Heart right ventricle (tissue), 16 donors: ENCODE measurements at places on chromosomes 2 and 18. TPM values are rescaled to one million over a fixed set of nuclear protein-coding genes. Genes with fewer than 3 reads are reported as not detected.

EVA1A gene
- 0.97 TPM for total RNA-seq

DNA sequence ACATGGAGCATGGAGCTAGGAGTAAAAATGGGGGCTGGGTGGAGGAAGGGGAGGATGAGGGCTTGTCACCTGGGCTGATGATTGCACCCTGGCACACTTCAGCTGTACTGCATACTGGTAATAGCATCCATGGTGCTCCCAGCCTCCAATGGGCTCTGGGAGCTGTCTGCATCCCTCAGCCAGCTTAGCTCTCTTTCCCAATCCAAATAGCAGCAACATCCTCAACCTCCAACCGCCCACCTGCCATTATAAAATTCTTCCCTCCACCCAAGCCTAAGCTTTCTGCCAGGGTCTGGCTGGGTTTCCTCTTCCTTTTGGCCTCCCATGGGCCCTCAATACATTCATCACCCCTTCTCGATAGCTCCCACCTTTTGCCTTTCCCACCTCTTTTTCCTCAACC lies 110.1 kb downstream of the LYPD1 start:
- H3K27ac ChIP-seq: no peak overlapping the region
- H3K4me1 ChIP-seq: no peaks in the 10 kb centered on the region
- H3K27me3 ChIP-seq: no peaks in the 10 kb centered on the region
- H3K36me3 ChIP-seq: no peaks in the 10 kb centered on the region
- no peak for DNase-seq

CYBRD1 gene
- total RNA-seq: 46.2 TPM

- no peak overlapping the region for H3K27ac ChIP-seq
- H3K27me3 ChIP-seq: no peaks in the 10 kb centered on the region
- no peak overlapping the region for H3K4me3 ChIP-seq
- DNase-seq: no peak
- no peaks in the 10 kb centered on the region for H3K4me1 ChIP-seq
- H3K36me3 ChIP-seq: no peaks in the 10 kb centered on the region
Measured at GRCh38 chr18:46321955-46322354, 217.8 kb downstream of the HAUS1 start.

CRYGD gene
- not detected for total RNA-seq

TRIM43 gene
- not detected for total RNA-seq

DNA sequence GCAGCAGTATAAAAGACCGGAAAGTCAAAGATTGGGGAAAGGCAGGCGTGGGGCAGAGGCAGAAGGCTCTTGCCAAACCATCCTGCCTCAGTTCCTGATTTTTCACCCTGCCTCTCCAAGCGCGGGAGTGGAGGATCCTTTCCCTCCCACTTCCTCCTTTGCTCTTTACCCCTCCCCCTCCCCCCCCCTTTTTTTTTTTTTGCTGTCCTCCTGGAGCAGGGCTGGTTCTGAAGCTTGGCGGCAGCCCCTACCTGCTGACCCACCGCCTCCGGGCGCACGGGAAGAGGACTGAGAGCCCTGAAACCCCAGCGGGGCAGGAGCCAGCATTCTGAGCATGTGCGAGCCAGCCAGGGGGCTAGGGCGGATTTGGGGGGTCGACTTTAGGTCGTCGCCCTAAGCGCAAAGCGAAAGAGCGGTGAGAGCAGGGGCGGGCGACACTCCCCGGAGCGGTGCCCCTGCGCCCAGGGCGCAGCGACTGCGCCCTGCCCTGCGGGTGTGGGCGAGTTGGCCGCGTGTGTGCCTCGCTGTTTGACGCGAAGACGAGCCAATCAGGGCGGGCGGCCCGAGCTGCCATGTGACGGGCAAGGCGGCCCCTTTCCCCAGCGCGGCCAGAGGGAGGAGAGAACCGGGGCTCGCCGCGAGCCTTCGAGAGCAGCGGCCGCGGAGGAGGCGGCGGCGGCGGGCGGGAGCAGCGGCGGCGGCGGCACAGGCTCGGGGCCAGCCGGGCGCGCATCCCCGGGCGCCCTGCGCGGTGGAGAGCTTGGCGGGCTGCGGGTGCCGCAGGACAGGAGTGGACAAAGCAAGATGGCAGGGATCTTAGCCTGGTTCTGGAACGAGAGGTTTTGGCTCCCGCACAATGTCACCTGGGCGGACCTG lies at the start of gene CERS6:
Gene CERS6, plus strand, starts transcription at position 628 of the 876 bp plus-strand sequence. Its CDS starts 177 bp downstream, at position 805.
- H3K27me3 ChIP-seq: no peaks in the 10 kb centered on the region
- peaks cover 7% of the 10 kb centered on the region for H3K4me1 ChIP-seq
- peak within 1 kb of the TSS; percentile 81 for H3K27ac ChIP-seq
- H3K4me3 ChIP-seq: peak within 1 kb of the TSS; percentile 76
- H3K36me3 ChIP-seq: no peaks in the 10 kb centered on the region

DNA sequence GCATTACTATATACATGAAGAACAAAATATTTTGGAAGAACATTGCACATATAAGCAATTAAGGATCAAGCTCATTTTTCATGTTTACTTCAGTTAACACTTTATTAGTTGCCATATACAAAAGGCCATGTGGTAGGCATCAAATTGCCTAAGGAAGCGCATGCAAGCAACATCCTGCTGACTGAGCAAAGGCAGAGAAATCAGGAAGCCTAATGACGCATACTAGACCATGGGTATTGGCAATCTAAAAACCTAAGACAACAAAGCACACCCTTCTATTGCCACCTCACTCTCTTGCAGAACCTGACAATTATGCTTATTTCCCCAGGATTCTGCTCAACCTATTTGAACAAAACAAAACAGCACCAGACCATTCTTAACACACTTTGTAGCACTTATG lies 171.9 kb downstream of the STK39 start:
- H3K4me1 ChIP-seq: no peaks in the 10 kb centered on the region
- no peak for DNase-seq
- peaks cover 34% of the 10 kb centered on the region for H3K36me3 ChIP-seq
- no peak overlapping the region for H3K4me3 ChIP-seq

DNA sequence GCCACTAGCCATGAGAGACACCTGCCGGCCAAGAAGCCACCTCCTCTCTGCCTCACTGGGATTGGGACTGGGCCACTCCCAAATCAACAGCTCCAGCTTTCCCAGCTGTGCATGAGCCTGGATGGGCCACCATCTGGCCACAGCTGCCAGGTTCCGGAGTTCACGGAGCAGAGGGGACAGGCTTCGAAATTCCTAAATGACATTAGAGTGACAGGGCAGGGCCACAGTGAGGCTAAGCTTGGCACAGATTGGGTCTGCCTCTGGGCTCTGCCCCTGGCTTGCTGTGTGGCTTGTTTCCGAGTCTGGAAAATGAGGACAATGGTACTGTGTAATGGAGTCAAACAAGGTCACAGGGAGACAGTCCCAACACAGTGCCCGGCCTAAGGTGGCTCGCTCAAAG lies 6.5 kb downstream of the DIPK1C start:
- no peaks in the 10 kb centered on the region for H3K27me3 ChIP-seq
- H3K27ac ChIP-seq: no peak overlapping the region
- H3K4me3 ChIP-seq: no peak overlapping the region

DNA sequence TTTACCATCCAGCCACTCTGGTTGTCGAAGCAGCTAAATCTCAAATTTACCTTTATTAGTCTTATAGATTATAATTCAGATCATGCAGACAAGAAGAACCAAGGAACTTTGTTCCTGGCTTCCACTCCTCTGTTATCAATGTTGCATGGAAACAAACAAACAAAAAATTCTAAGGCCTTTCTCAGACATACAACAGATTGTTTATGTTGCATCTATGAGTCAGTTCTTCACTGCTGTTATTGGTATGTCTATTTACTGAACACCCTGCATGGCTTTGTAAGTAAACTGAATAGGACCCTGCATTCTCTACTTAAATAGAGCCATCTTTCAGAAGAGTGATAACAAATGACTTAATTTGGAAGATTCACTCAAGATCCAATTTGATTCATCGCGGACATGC lies 1.6 kb upstream of the ANKRD44 start:
- no peak overlapping the region for H3K27ac ChIP-seq
- H3K36me3 ChIP-seq: no peaks in the 10 kb centered on the region
- peaks cover 32% of the 10 kb centered on the region for H3K4me1 ChIP-seq

DNA sequence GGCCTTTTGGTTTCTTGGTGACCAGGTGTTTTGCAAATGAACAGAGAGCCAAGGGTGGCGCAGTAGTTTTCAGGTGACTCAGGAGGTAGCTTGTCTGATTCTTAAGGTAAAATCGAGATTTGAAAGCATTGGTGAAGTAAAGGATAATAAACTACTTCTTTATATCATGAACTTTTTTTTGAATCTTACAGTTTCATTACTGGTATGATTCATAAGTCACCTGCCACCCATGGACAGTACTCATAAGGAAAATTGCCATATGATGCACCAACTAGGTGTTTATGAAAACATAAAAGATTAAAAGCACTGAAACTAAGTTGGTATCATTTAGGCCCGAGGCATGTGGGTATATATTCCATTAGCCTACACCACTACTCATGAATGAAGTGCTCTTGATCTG lies 84.1 kb upstream of the MGAT5 start:
- peaks cover 26% of the 10 kb centered on the region for H3K4me1 ChIP-seq
- no peak for DNase-seq
- no peak overlapping the region for H3K4me3 ChIP-seq
- H3K27ac ChIP-seq: no peak overlapping the region
- no peaks in the 10 kb centered on the region for H3K36me3 ChIP-seq

- DNase-seq: no peak
- peaks cover 13% of the 10 kb centered on the region for H3K27me3 ChIP-seq
- H3K36me3 ChIP-seq: peaks cover 66% of the 10 kb centered on the region
- peak overlapping the region; percentile 41 for H3K27ac ChIP-seq
- H3K4me3 ChIP-seq: no peak overlapping the region
- H3K4me1 ChIP-seq: no peaks in the 10 kb centered on the region
Measured at GRCh38 chr2:237354892-237355291, 59.1 kb downstream of the COL6A3 start.

- H3K4me1 ChIP-seq: peaks cover 20% of the 10 kb centered on the region
- peak overlapping the region; percentile 5 for H3K27ac ChIP-seq
- H3K4me3 ChIP-seq: no peak overlapping the region
Measured at GRCh38 chr18:23626451-23627279, 36.0 kb downstream of the ANKRD29 start.

DNA sequence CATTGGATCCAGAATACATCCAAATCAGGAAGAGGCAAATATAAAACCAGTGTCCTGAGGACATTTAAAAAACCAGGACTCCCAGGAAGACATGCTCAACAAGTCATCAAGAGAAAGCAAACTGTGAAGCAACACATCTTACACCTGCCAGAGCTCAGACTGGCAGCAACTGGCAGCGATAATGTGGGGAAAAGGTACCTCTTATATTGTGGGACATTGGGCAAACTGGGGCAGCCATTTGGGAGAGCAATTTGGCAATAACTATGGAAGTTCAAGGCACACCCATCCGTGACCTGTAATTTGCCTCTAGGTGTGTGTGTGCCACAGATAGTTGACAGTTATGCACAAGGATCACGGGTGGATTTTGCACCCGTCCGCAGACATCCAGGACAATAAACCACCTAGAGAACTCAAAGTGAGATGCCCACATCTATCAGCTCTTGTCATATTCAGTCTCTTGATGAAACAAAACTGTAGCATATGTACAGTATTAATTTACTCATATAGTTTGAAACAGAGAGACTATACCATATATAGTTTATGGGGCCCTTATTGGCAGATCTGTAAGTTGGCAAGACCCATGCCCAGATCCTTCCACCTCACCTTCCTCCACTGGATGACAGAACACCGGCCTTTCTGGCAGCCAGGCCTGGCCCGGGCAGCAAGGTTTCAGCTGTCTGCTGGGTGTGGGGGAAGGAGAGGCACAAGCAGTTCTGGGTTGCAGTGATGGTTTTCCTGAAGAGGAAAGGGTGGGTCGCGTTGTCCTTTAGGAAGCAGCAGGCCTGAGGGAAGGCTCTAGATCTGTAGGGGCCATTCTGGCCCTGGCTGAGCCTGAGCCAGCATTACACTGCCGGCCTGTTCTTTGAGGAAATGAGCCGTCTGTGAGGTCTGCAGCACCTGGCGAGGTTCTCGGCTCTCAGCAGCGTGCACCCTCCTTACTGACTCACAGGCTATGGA lies 18.8 kb downstream of the HJURP start:
- no peaks in the 10 kb centered on the region for H3K36me3 ChIP-seq
- no peak overlapping the region for H3K27ac ChIP-seq

GRCh38 chr2:159516241-159516758 lies 100.0 kb downstream of the BAZ2B start:
- H3K4me1 ChIP-seq: peaks cover 44% of the 10 kb centered on the region
- H3K36me3 ChIP-seq: no peaks in the 10 kb centered on the region
- no peak overlapping the region for H3K4me3 ChIP-seq
- no peaks in the 10 kb centered on the region for H3K27me3 ChIP-seq

GRCh38 chr18:26057344-26057773 lies 33.1 kb downstream of the SS18 start:
- H3K27me3 ChIP-seq: no peaks in the 10 kb centered on the region
- peaks cover 84% of the 10 kb centered on the region for H3K36me3 ChIP-seq
- peaks cover 21% of the 10 kb centered on the region for H3K4me1 ChIP-seq
- peak overlapping the region; percentile 53 for H3K27ac ChIP-seq

SMC6 gene
- total RNA-seq: 11.9 TPM

- H3K36me3 ChIP-seq: no peaks in the 10 kb centered on the region
- no peak overlapping the region for H3K4me3 ChIP-seq
- no peaks in the 10 kb centered on the region for H3K27me3 ChIP-seq
- no peak for DNase-seq
- peaks cover 5% of the 10 kb centered on the region for H3K4me1 ChIP-seq
Measured at GRCh38 chr2:42913280-42913878, 121.0 kb upstream of the HAAO start.

- H3K4me1 ChIP-seq: peaks cover 94% of the 10 kb centered on the region
- peak overlapping the region; percentile 59 for H3K4me3 ChIP-seq
- no peaks in the 10 kb centered on the region for H3K27me3 ChIP-seq
- peak overlapping the region; percentile 67 for H3K27ac ChIP-seq
Measured at GRCh38 chr2:217977840-217978535, 24.8 kb downstream of the TNS1 start.

FAM98A gene
- total RNA-seq: 92.3 TPM

DNA sequence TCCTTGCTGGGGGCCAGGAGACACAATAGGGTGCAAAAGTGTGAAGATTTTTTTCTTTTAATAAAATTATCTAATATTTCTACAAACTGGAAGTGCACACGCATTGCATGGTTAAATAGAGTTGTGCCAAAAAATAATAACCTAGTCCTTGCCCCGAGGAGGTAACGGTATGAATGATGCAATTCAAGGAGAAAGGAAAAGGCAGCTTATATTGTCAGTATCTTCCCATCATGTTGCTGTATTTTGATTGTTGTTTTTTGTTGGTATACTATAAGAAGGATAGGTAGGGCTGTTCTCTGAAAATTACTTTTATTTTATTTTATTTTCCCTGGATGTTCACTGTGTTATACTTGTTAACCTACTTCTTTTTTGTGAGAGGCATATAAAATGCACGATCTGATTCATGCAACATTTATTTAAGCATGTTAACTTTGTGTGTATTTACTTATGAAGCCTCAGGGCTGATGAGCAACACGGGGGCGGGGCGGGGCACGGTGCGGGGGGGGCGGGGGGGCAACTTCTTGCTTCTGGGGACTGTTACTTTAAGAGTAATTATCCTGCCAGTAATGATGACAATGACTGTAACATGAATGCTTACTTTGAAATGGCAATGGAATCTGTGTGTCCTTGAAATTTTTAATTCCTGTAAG lies 118.6 kb downstream of the AQP4 start:
- DNase-seq: no peak
- no peak overlapping the region for H3K27ac ChIP-seq

- H3K36me3 ChIP-seq: no peaks in the 10 kb centered on the region
- no peaks in the 10 kb centered on the region for H3K27me3 ChIP-seq
- no peak overlapping the region for H3K4me3 ChIP-seq
- H3K4me1 ChIP-seq: no peaks in the 10 kb centered on the region
- no peak for DNase-seq
Measured at GRCh38 chr2:143725400-143725799, 596.2 kb downstream of the ARHGAP15 start.

DARS1 gene
- total RNA-seq: 65.1 TPM

- no peak for DNase-seq
- no peak overlapping the region for H3K4me3 ChIP-seq
- H3K36me3 ChIP-seq: no peaks in the 10 kb centered on the region
- no peaks in the 10 kb centered on the region for H3K27me3 ChIP-seq
Measured at GRCh38 chr2:20589975-20590703, 60.8 kb downstream of the HS1BP3 start.

RIT2 gene
- total RNA-seq: not detected

NEU2 gene
- total RNA-seq: not detected

HOXD9 gene
- not detected for total RNA-seq
